ENCODE measurements at places on chromosomes 3 and 15.
A peak's percentile ranks its signal among the peaks of the same experiment; 100 is the strongest.

- no peak for DNase-seq
These were observed 44.3 kb downstream of the SLCO3A1 start for GRCh38 chr15:91897585-91898372.

- peak; percentile 77 for DNase-seq
These were observed 102.5 kb downstream of the AKAP13 start for GRCh38 chr15:85482894-85483293.

DNA sequence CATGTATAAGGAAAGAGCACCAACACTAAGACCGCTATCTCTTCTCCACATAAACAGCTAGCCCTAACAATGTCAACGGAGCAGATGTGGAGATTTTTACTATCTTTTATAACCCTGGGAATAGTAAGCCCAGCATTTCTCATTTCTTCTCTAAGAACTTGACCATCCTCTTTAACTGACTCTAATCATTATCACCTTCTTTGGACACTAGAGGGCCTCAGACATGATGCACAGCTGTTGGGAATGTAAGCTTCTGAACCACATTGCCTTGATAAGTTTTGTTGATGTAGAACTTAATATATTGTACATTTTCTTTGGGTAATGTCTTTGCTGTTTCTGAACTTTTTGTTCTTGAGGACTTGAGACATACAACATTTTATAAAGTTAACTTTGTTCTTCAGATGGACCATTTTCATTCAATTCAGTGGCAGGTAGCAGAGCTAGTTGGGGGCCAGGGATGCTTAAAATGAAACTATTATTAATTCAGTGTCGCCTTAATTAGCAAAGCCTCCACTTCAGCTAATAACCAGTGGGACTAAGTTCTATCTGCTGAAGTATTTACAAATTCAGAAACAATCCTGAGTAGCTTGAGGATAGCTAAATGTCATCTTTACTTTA is 9.6 kb upstream of the TAGLN3 start:
- DNase-seq: peak; percentile 49

DNA sequence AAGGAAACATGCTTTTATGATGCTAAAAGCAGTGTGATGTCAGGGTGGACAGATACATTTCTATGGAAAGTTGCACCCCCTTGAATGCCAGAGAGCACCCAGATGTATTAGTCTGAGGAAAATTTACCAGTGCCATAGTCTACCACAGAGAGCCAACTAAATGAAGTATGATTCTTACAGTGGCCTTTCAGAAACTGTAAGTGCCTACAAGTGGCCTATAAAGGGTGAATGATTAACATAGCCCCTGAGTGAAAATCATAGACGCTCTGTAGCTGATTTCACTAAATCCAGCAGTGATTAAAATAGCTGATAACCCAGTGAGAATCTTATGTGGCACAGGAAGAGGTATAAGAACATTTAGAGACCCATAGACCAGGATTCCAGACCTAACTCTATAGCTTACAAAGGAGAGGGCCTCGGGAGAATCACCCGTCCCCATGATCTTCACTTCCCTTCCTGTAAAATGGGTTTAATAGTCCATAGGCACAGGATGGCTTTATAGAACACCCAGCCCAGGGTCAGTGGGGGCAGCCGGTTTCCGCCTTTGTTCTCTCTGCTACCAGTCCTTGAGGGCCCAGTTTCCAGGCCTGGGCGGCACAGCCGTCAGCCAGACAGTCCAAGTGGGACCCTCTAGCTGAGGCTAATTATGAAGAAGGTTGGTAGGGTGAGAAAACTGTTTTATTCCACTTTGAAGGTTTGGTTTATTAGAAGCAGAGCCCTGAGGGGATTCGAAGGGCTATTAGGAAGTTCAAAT is 35.5 kb upstream of the CACNA2D3 start:
- no peak for DNase-seq

GRCh38 chr3:181541414-181541813 is 170.3 kb upstream of the SOX2 start:
- DNase-seq: no peak

DNA sequence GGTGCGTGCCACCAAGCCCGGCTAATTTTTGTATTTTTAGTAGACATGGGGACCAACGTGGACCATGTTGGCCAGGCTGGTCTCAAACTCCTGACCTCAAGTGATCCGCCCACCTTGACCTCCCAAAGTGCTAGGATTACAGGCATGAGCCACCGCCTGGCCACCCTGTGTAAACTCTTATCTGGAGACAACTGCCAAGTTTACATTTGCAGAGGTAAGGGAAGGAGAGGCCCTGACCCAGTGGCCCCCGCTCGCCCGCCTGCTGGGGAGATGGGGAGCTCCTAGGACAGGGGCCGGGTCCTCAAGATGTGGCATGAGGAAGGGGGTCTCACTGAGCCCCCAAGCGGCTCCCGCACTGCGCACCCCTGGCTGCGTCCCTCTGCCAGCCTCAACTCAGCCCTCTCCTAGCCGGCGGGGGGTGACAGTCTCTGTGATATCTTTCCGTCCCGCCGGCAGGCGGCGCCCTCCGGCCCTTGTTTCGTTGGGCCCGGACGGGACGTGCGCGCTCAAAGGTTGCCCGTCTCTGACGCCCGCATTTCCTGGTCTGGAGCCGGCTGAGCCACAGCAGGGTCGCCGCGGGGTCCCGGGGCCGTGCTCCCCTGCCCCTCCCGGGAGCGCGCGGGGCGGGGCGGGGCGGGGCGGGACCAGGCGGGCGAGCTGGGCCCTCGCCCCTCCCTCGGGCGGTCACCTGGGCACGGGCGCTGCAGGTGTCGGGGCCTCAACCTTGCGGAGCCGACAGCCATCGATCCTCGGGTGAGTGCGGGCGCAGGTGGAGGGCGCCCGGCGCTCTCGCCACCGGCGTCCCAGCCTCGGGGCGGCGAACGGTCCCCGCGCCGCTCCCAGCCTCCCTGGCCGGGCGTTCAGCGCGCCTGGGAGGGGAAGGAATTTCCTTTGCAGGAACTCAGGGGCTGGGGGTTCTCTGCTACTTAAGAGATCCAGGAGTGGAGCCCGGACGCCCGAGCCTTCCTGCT is at the start of gene GPR160:
Gene GPR160, plus strand, starts transcription at position 533 of the 971 bp plus-strand sequence. CDS start 45,978 bp downstream, outside the sequence.
- no peak for DNase-seq

- no peak for DNase-seq
These were observed 15.4 kb upstream of the MSL2 start for GRCh38 chr3:136211547-136211946.

DNA sequence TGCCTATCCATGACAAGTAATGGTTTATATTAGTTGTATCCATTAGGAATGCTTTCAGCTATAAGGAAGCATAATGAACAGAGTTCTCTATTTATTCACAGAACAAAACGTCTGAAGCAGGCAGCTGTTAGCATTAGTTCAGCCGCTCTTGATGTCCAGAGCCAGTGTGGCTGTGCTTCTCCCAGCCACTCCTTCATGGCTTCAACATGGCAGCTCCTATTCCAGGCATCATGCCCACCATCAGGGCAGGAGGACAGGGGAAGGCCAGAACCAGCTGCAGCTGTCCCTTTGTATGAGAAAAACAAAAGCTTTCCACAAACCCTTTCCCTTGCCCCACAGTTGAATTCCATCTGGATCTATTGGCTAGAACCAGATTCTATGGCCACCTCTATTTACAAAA is 12.9 kb upstream of the SNRK start:
- no peak for DNase-seq

- no peak for DNase-seq
These were observed 28.1 kb upstream of the CCR2 start for GRCh38 chr3:46325645-46326300.

DNA sequence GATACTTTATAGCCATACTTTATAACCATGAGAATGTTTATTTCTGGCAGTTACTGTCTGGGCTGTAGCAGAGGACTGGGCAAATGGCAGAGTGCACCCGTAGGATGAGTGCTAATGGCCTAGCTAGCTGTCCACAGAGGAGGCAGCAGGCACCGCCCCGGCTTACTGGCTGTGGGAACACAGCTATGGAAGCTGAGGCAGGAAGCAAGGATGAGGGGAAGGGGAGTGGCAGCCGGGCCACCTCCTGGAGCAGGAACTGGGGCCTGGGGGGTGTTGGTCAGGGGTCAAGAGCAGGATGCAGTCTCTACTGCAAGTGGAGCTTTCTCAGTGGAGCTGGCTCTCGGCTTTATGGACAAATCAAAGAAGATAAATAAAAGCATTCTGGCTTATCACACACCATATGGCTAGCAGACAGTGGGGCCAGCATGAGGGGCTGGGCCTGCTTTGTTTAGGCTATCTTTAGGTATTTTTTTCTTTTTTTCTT is 316.8 kb upstream of the CTDSPL start:
- no peak for DNase-seq

- DNase-seq: no peak
These were observed 90.6 kb upstream of the UBE2E2 start for GRCh38 chr3:23112491-23112890.

DNA sequence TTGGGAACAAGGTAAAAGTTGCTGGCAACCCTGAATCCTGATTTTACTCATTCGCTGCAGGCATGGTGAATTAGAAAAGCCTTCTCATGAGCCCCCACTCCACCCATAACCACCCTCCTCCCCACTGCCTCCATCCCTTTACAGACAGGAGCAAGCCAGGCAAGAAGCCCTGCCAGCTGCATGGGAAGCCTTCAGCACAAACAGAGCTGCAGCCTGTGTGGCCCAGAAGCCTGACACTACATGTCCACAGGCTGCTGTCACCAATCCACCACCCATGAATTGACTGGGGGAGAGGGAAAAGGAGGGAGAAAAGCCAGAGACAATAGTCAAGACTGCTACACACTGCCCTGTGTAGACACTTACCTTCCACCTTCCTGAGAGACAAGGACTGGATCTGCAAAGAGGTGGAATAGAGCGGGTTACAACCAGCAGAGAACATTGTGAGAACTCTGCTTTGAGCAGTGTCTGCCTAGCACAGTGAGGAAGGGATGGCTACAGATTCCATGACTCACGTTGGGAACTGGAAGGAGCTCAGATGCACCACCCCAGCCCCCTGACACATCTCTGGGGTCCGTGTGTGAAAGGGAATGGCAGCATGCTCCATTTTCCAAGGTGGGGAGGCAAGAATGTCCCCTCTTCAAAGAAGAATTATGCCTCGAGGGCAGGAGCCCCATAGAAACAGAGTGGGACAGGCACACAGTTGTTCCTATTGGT is 33.9 kb downstream of the DZIP1L start:
- peak; percentile 25 for DNase-seq

DNA sequence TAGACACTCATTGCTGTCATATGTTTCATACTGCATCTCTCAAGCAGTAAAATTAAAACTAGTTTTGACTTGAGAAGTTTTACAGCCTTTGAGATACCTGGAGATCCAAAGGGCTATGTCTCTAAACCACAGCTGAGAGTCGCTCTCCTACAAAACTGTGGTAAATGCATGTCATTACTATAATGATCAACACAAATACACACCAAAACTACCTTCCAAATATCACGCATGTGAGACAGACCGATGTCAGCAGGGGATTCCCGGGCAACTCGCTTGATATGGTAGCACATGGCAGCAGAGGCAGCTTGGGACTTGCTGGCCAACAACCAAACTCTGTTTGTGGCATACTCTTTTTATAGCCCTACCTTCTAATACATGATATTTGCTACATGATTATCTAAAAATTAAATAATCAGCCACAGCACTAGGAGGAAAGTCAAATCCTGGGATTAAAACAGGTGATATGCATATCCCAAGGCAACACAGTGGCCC is 56.3 kb downstream of the PDZRN3 start:
- DNase-seq: no peak

- DNase-seq: no peak
These were observed 70.2 kb upstream of the DGKG start for GRCh38 chr3:186432189-186432588.

DNA sequence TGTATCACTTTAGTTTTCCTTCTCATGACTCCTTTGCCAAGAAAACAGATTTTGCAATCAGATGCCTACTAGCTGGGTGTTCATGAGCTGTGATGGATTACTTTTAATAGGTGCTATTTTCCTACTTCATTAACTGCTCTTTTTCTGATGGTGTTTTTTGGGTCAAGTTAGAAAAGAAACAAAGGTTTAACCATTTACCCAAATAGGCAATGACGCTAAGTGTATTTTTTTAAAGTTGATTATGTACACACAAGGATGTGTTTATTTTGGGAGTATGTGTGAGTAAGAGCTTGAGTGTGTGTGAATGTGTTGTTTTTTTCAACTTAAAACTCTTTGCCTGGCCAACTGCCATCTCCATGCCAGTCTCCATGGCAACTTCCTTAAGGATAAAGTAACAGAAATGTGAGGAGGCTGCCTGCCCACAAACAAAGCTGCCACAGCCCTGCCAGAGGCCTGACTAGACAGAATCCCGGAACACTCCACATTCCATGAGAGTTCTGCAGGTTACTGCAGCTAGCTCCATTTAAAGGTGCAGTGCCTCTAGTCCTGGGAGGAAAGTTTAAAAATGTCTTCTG is 215.6 kb upstream of the RBMS3 start:
- peak; percentile 95 for DNase-seq

GRCh38 chr15:73784291-73784690 is 31.1 kb upstream of the INSYN1 start:
- DNase-seq: no peak

DNA sequence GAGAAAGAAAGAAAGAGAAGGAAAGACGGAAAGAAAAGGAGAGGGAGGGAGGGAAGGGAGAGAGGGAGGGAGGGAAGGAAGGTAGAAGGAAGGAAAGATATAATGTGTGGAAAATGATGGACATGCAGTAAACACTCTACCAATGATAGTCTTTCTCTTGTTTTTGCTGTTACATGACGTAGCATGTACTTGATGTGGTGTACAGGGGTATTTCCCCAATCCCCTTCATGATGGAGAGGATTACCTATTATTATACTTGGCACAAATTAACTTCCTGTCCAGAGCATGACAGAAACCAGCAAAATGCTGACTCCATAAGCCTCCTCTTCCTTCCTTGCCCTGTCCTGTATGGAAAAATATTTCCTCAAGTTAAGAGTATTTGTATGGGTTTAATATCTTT is 124.4 kb downstream of the B3GALNT1 start:
- DNase-seq: no peak

All from stromal cell of bone marrow (primary cell).